Suprapubic skin (tissue), 4 donors: ENCODE measurements at places on chromosomes 11 and 22.

DNA sequence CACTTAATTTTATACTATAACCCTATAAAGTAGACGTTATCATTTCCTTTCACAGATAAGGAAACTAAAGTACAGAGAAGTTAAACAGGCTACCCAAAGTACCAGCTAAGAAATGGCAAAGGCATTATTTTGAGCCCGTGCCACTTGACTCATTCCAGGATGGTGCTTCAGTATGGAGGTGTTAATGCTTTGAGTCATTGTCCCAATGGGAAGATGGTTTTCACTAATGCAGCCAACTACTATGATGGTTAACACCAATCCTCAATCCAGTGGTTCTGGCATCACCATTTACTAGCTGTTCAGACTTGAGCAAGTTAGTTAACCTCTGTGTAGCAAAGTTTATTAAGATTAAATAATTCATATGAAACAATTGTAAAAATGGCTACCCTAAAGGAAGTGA, 123.1 kb upstream of the SLC5A12 start:
- H3K4me3 ChIP-seq = no peak overlapping the region
- H3K27ac ChIP-seq = no peak overlapping the region
- no peaks in the 10 kb centered on the region for H3K36me3 ChIP-seq
- peaks cover 53% of the 10 kb centered on the region for H3K4me1 ChIP-seq

GRCh38 chr11:119795231-119795630, 66.2 kb upstream of the NECTIN1 start:
- peaks cover 5% of the 10 kb centered on the region for H3K27me3 ChIP-seq
- DNase-seq = no peak
- no peak overlapping the region for H3K27ac ChIP-seq
- H3K4me1 ChIP-seq = peaks cover 30% of the 10 kb centered on the region
- no peaks in the 10 kb centered on the region for H3K36me3 ChIP-seq

GRCh38 chr11:303363-303762, 4.0 kb upstream of the IFITM5 start:
- peaks cover 20% of the 10 kb centered on the region for H3K4me1 ChIP-seq
- no peak overlapping the region for H3K27ac ChIP-seq
- H3K27me3 ChIP-seq = peaks cover 17% of the 10 kb centered on the region
- no peak for DNase-seq
- no peaks in the 10 kb centered on the region for H3K36me3 ChIP-seq

DNA sequence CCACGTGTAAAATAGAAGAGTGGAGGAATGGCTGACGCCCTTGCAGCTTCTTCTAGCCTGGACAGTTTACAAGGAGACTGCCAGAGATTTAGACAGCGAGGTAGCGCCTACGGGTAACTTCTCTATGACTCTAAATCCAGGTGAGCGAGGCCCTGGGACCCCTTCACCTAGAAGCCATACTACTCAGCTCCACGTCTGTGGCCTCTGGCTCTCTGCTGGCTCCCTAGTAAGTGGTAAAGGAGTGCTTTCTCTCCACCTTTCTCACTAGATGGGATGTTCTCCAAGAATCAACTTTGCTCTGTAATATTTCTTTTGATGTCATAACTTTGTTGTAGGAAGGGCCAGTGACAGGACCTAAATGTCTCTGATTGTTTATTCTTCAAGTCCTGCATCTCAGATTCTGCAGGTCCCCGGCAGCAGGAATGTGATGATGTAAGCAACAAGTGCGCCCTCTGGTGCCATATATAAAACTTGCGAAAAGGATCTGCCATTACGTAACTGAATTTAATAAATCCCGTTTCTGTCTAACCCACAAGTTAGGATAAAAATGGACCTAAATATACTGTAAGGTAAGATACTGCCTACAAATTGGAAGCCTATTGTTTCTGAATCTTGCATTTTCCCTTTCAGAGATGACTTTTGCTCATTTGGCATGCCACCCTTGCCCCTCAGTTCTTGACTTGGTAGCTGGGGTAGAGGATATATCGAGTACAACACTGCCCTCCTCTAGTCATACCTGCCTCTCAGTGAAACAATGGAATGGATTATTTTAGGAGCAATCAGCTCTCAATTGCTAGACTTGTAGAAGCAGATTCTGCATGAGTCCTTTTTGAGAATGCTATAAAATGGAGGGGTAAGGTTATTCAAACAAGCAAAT, 11.0 kb upstream of the PTPN5 start:
- H3K4me1 ChIP-seq = no peaks in the 10 kb centered on the region
- H3K27ac ChIP-seq = no peak overlapping the region
- H3K27me3 ChIP-seq = no peaks in the 10 kb centered on the region
- H3K4me3 ChIP-seq = no peak overlapping the region
- H3K36me3 ChIP-seq = no peaks in the 10 kb centered on the region

DNA sequence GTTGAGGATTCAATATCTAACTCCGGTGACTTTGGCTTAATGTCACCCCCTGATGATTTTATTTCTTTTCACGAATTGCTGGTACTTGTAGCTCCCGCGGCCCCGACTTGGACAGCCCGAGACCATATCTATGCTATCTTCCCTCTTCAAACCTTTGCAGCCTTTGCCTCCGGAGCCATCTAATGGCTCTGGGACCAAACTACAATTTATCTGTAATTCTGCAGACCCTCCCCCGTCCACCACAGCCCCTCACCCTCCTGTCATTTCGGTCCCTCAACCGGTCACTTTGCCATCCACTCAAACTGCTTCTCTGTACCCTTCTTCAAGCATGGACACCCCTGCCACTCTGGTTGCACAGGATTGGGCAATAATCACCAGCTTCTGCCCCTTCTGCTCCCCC, 25.7 kb upstream of the ALDH3B2 start:
- H3K4me3 ChIP-seq = no peak overlapping the region
- H3K27ac ChIP-seq = no peak overlapping the region
- no peak for DNase-seq
- no peaks in the 10 kb centered on the region for H3K4me1 ChIP-seq

GRCh38 chr11:399731-400211, 5.8 kb downstream of the PKP3 start:
- no peak overlapping the region for H3K27ac ChIP-seq
- DNase-seq = no peak
- H3K36me3 ChIP-seq = peaks cover 42% of the 10 kb centered on the region
- H3K4me1 ChIP-seq = peaks cover 33% of the 10 kb centered on the region
- no peak overlapping the region for H3K4me3 ChIP-seq

- DNase-seq = no peak
- no peaks in the 10 kb centered on the region for H3K36me3 ChIP-seq
- H3K4me3 ChIP-seq = no peak overlapping the region
Observed at GRCh38 chr22:30459181-30460052, 12.4 kb downstream of the SEC14L3 start.

GRCh38 chr11:57476757-57477506, 16.6 kb downstream of the RTN4RL2 start:
- H3K27me3 ChIP-seq = no peaks in the 10 kb centered on the region
- peak overlapping the region; percentile 56 for H3K4me3 ChIP-seq
- H3K4me1 ChIP-seq = peaks cover 23% of the 10 kb centered on the region
- H3K36me3 ChIP-seq = no peaks in the 10 kb centered on the region
- no peak overlapping the region for H3K27ac ChIP-seq

- peaks cover 4% of the 10 kb centered on the region for H3K27me3 ChIP-seq
- H3K36me3 ChIP-seq = no peaks in the 10 kb centered on the region
- H3K27ac ChIP-seq = no peak overlapping the region
- no peak overlapping the region for H3K4me3 ChIP-seq
Observed at GRCh38 chr11:71191201-71191600, 61.2 kb downstream of the SHANK2 start.

GRCh38 chr22:49453771-49454170, 373.9 kb downstream of the BRD1 start:
- no peak overlapping the region for H3K4me3 ChIP-seq
- H3K36me3 ChIP-seq = no peaks in the 10 kb centered on the region

- no peak overlapping the region for H3K27ac ChIP-seq
- H3K27me3 ChIP-seq = no peaks in the 10 kb centered on the region
- no peaks in the 10 kb centered on the region for H3K4me1 ChIP-seq
- H3K36me3 ChIP-seq = no peaks in the 10 kb centered on the region
- H3K4me3 ChIP-seq = no peak overlapping the region
Observed at GRCh38 chr22:43753688-43754087, 58.4 kb downstream of the EFCAB6 start.

DNA sequence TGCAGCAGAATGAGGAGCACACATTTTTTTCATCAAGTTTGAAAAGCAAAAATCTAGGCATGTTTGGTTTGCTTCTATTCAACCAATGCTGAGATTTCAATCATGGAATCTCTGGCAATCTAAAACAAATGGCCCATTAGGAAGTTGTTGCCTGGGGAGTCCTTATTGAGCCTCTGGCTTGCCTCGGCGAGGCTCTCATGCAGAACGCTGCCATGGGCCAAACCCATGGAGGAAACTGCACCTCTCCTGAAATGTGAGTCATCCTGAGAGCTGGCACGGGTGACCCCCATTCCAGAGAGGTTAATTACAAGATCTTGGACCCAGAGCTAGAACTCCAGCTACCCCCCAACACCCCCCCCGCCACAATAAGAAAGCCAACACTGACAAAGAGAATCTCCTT, 80.7 kb downstream of the MN1 start:
- H3K27ac ChIP-seq = peak overlapping the region; percentile 91
- no peak for DNase-seq
- H3K4me1 ChIP-seq = peaks cover 40% of the 10 kb centered on the region
- no peaks in the 10 kb centered on the region for H3K36me3 ChIP-seq

DNA sequence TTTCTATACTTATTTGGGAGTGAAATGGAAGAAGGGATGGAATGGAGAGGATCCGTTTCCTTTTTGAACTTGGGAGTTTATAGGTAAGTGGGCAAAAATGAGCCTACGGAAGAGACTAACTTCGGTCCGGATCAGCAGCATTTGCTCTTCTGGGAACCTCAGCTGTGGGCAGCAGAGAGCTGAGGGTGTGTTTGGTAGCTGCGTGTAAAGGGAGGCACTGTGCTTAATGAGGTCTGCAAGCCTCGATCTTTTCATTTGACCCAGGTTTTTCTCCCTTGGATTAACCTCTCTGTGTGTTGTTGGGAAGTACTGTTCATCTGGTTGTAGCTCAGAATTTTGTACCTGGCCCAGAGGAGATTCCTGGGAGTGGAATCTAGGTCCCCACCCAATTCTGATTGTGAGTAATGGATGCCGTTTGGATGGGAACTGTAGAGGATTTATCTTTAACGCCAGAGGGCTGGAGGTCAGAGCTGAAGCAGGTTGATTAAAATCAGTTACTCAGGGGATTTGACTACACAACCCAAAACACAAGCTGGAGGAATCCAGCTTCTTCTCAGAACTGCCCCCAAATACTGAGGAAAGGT, 201.6 kb upstream of the SORL1-AS1 start:
- H3K4me1 ChIP-seq = peaks cover 23% of the 10 kb centered on the region
- no peaks in the 10 kb centered on the region for H3K36me3 ChIP-seq
- no peak overlapping the region for H3K27ac ChIP-seq
- H3K4me3 ChIP-seq = peak overlapping the region; percentile 51

GRCh38 chr11:18791207-18791968, at the start of gene PTPN5:
Gene PTPN5 (minus strand): TSS chr11:18791798. CDS start chr11:18771958, 19,840 bp downstream.
- H3K27ac ChIP-seq = no peak within 1 kb of the TSS
- H3K36me3 ChIP-seq = no peaks in the 10 kb centered on the region
- H3K27me3 ChIP-seq = peaks cover 65% of the 10 kb centered on the region

DNA sequence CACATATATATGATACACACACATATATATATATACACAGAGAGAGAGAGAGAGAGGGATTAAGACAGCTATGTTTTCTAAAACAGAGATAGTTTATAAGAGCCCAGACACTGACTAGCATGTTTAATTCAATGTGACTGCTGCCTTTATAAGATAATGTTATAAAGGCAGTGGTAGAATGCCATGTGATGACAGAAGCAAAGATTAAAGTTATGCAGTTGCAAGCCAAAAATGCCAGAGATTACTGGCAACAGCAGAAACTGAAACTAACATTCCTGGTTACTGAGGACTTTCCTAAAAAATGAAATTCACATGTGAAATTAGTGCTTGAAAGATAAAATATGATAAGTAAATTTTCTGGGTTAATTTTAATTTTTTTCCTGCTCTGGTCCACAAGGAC, 1888.9 kb downstream of the LRRC4C start:
- H3K27me3 ChIP-seq = no peaks in the 10 kb centered on the region
- no peaks in the 10 kb centered on the region for H3K36me3 ChIP-seq
- no peaks in the 10 kb centered on the region for H3K4me1 ChIP-seq
- DNase-seq = no peak

- peaks cover 24% of the 10 kb centered on the region for H3K4me1 ChIP-seq
- H3K27ac ChIP-seq = no peak overlapping the region
- no peaks in the 10 kb centered on the region for H3K27me3 ChIP-seq
- no peak overlapping the region for H3K4me3 ChIP-seq
- H3K36me3 ChIP-seq = peaks cover 40% of the 10 kb centered on the region
Observed at GRCh38 chr11:18615628-18616392, 16.2 kb downstream of the MISFA start.

GRCh38 chr22:22558071-22558971, 744 bp downstream of the PRAME start:
- H3K27ac ChIP-seq = no peak overlapping the region
- no peak for DNase-seq
- no peak overlapping the region for H3K4me3 ChIP-seq
- H3K27me3 ChIP-seq = peaks cover 5% of the 10 kb centered on the region
- no peaks in the 10 kb centered on the region for H3K4me1 ChIP-seq

DNA sequence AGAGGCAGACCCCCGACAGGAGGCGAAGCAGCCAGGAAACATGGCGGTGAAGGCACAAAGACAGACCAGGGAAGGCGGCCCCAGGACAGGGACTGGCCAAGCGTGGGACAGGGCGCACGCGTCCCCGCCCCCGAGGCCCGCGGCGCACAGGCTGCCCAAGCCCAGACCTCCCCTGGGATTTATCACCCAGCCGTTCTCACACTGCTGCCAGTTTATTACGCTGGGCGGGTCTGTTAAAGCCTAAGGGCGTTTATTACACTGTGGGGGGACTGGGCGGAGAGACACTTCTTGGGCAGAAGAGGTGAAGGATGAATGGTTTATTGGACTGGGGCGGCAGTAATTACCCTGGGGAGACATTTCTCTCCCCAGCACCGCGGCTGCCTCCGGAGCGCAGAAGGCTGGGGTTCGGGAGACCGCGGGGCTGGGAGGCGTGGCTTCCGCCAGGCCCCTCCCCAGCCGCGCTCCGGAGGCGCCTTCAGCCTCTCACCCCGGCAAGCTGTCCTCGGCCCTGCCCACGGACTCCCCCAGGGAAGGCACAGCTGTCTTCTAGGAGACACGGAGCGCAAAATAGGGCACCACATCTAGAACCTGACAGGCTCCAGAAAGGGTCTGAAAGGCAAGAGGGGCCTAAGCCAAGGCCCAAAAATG, 47.1 kb downstream of the SLC22A12 start:
- no peak overlapping the region for H3K4me3 ChIP-seq
- H3K4me1 ChIP-seq = peaks cover 12% of the 10 kb centered on the region
- no peak for DNase-seq
- peaks cover 72% of the 10 kb centered on the region for H3K27me3 ChIP-seq
- H3K36me3 ChIP-seq = no peaks in the 10 kb centered on the region
